ENCODE measurements at places on chromosomes 6 and 20.

DNA sequence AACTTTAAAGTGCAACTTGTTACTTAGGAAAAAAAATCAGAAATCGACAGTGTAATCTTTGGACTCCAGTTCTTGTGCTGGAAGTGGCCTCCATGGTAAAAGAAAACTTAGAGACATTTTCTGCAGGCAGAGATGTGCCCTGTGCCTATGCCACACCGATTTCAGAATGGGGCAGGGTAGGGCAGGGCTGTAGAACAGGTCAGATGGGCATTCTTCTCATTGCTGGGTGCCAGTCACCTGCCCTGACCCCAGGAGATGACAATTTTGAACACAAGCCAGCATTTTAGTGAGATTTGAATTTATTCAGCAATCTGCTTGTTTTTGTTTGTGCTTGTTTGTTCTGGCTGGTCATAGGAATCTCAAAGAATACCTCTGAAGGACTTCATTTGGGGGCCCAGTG is 63.3 kb downstream of the SASH1 start:
- no peak for DNase-seq

DNA sequence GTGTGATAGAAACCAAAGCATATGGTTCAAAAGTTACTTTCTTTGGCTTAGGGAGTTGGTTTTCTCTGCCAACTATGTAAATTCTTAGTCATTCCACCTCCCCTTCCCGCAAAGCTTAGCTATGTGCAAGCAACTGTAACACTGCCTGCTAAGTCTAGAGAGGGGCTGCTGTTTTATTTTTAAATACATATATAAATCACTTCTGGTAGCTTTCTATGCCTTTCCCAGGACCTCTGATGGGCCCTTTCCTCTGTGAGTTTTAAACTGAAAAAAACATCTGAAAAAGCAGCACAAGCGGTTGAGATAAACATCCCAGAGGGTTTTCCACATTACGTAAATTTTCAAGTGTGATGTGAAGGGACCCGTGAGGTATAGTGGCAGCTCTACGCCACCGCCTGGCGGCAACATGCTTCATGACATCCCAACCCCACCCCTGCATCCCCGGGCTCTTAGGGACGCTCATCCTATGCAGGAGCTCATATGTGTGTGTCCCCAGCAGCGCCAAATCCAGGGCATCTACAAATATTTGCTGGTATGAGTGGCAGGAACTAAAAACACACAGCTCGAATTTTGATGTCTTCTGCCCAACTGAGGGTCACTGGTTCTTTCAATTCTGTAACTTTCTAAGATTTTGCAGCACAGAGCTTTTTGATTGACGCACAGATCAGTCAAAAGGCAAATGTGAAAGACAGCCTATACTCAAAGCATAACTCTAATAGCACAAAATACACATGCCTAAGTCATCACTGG is 12.7 kb downstream of the SAYSD1 start:
- DNase-seq, result peak; percentile 84

GRCh38 chr6:63730311-63730710 is 94.7 kb downstream of the PHF3 start:
- DNase-seq, result no peak

- DNase-seq, result no peak
These were observed 7.3 kb downstream of the ECI2 start for GRCh38 chr6:4128072-4128471.

DNA sequence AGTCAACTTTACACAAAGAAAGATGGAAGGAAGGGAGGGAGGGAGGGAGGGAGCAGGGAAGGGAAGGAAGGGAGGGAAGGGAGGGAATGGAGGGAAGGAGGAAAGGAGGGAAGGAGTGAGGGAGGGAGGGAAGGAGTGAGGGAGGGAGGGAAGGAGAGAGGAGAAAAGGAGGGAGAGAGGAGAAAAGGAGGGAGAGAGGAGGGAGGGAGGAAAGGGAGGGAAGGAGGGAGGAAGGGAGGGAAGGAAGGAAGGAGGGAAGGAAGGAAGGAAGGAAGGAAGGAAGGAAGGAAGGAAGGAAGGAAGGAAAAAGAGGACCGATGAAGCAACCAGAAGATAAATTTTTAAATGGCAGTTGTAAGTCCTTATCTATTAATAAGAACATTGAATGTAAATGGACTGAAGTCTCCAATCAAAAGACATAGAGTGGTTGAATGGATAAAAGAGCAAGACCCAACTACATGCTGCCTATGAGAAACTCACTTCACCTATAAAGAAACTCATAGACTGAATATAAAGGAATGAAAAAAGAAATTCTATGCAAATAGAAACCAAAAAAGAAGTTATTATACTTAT is 5.7 kb upstream of the DEFB129 start:
- DNase-seq, result no peak

- DNase-seq, result no peak
These were observed 207.2 kb upstream of the SSTR4 start for GRCh38 chr20:22827916-22828315.

DNA sequence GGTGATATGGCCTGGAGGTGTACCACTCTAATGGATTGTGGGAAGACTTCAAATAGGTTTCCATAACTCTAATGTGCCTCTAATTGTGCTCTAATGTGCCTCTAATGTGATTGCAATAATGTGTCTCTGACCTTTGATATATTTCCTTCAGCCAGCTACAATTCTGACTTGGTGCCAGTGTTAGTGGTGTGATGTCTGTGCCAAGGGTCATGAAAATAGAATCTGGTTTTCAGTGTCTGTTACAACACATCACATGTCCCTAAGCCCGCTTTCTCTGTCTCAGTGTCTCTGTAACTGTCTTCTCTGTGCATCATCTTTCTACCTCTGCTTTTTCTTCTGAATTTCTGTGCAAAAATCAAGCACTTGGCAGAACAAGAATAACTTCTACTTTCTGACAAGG is 77.2 kb upstream of the ECI2 start:
- no peak for DNase-seq

DNA sequence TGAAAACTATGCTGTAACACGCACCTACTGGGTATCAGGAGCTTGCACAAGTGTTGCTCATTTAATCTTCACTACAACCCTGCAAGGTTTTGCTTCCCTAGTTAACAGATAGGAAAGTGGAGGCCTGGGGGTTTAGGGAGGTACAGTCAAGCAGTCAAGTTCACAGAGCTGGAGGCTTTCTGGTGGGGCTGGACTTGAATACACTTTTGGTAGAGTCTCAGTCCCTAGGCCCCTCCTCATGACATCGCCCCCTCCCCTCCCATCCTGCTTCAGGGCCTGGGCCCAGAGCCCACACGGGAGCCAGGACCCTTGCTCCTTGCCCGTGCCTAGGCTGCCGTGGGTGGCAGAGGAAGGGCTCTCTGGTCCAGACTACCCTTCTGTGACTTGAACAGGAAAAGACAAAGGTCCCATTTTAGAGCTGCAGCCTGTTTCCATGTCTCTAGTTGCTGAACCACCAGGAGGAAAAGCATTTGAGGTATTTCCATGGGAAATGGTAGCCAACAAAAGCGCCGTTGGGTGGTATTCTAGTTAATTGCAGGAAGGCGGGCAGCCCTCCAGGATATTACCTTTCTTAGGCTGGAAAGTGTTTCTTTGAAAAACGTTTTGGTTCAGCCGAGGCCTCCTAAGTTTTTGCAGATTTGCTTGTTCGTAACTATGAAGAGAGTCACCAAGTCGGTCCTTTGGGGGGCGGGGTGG is 84.9 kb downstream of the CDC5L start:
- no peak for DNase-seq

DNA sequence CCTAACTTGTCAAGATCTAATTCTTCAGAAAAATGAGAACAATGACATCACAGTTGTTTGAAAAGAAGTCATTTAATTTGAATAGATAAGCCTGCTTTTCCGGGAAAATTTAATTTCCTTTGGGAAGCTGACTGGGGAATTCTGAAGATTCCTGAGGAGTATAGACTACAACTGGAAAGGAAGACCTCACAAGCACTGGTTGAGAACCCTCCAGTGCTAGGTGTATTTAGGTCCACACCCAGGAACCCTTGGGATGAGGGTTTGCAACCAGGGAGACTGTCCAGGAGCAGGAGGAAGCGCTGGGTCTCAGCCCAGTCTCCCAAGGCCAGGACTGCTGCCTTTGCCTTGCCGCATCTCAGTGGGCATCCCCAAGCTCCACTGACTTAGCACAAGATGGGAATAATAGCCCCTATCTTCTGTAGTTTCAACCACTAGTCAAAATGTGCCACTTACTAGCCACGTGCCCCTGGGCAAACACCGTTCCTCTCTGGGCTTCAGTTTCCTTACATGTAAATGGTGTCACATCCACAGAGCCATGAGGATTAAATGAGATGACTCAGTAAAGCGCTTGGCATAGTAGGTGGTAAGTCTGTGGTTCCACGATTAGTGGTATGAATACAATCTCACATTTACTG is 6.9 kb upstream of the CD93 start:
- DNase-seq, result no peak

DNA sequence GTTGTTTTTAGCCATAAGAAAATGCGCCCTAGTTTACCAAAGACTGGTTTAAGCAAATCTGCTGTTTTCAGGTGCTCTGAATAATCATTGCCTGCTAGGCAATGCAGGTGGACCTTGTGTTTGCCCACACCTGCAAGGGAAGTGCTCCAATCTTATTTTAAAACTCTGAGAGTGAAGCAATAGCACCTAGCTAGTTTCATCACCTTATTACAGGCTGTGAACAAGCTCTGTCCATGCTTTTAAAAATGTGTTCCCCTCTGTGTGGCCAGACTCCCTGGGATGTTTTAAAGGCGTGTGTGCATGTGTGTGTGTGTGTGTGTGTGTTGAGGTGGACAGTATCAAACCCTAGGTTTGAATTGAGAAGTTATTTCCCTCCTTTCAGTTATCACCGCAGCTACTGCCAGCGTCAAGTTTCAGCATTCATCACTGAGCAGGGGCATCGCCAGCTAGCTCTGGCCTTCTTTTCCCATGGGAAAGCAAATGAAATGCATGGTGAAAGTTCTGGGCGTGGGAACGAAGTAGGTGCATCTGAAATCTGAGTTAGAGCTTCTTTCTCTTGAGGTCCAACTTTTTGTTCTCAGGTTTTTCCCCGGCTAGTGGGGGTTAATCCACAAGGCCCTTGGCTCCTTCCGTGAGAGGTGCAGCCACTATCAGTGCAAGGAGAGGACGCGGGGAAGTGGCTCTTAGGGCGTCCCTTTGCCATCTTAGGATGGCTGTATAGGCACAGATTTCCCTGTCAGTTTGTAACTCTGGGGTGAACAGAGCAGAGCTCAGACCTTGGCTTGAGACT is 30.8 kb downstream of the DUSP22 start:
- no peak for DNase-seq

- DNase-seq, result no peak
These were observed 102.2 kb downstream of the DACT2 start for GRCh38 chr6:168217216-168217879.

- DNase-seq, result no peak
These were observed 109.7 kb upstream of the NAA20 start for GRCh38 chr20:19907326-19908056.

DNA sequence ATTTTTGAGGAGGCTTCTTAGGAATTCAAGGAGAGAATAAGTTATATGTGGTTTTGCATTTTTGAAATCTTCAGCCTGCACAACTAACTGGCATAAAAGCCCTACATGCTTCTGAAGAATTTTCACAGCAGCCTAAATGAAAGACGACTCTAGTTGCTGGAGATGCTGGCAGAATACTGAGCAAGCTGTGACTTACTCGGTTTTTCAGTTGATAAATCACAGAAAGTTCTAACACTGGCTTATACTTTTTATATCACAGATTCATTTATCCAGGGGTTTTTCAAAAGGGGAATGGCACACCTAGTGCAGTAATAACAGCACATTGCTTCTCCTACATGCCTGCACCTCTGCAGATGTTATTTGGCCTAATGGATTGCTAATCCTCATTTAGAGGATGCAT is 134.6 kb downstream of the IMPG1 start:
- DNase-seq, result no peak

DNA sequence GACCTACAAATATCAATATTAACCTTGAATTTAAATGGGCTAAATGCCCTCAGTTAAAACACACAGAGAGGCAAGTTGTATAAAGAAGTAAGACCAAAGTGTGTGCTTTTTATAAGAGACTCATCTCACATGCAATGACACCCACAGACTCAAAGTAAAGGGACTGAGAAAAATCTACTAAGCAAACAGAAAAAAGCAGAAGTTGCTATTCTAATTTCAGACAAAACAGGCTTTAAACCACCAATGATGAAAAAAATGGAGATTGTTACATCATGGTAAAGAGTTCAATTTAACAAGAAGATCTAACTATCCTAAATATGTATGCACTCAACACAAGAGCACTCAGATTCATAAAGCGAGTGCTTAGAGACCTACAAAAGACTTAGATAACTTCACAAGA is 741.9 kb upstream of the MARCKS start:
- no peak for DNase-seq

GRCh38 chr20:41095110-41095969 is 42.0 kb upstream of the PLCG1 start:
- DNase-seq, result peak; percentile 25

GRCh38 chr6:148170286-148170685 is 172.4 kb upstream of the SASH1 start:
- DNase-seq, result no peak

- no peak for DNase-seq
These were observed 7.3 kb downstream of the CCDC167 start for GRCh38 chr6:37492236-37492972.

DNA sequence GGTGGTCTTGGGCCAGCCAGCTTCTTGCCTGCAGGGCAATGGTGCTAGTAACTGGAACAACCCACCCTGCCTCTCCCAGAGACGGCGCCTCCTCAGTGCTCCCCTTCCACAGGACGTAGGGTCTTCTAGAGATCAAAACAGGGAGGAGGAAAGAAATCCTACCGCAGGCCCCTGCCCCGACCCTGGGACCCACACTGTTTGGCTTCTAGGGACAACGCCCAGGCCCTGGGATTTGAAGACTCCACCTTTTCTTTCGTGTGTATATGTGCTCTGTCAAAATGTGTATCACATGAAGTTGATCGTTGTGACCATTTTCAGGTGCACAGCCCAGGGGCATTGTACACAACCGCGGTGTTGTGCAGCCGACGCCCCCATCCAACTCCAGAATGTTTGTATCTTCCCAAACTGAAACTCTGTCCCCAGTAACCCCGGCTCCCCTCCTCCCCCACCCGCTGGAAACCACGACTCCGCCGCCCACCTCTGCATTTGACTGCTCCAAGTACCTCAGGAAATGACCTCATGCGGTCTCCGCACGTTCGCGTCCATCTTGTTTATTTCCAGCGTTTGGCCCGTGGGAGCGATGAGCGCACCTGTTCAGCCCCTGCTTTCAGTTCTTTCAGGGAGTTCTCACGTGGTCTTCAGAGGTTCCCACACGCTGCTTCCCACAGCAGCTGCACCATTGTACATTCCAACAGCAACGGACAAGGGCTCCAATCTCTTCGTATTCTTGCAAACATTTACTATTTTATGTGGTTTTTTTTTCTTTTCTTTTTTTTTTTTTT is 3.4 kb upstream of the BHLHE23 start:
- DNase-seq, result peak; percentile 57

- no peak for DNase-seq
These were observed 130.3 kb upstream of the SASH1 start for GRCh38 chr6:148212366-148212765.

DNA sequence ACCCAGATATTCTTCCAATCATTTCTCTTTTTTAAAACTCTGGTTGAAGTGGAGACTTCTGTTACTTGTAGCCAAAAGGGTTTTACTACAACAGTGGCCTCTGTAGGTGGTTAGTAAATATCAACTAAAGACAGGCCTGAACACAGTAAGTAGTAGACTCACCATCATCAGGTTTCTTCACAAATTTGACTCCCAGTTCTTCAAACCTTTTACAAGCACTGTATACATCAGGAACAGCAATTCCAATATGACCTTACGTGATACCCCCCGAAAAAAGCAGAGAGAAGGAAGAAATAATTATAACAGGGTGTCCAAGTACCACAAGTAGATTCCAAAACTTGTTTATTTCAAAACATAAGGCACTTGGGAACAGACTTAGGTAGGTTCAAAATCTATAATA is 21.1 kb downstream of the GLO1 start:
- DNase-seq, result no peak

- DNase-seq, result no peak
These were observed 56.9 kb downstream of the HIVEP1 start for GRCh38 chr6:12068899-12069557.

All from NCI-H526 (cell line).